ENCODE measurements at places on chromosomes 1 and 21. TPM values are rescaled to one million over a fixed set of nuclear protein-coding genes. Genes with fewer than 3 reads are reported as not detected.

The LRRC8D gene
- 34.1 TPM for total RNA-seq

The MACF1 gene
- 592 TPM for total RNA-seq

The PLEKHN1 gene
- 2.4 TPM for total RNA-seq

The A3GALT2 gene
- total RNA-seq = not detected

The DENND2D gene
- not detected for total RNA-seq

The MMEL1 gene
- total RNA-seq = not detected

The TMPRSS3 gene
- total RNA-seq = not detected

The OLFM3 gene
- not detected for total RNA-seq

The NGF gene
- 12.9 TPM for total RNA-seq

The PLA2G4A gene
- 1.9 TPM for total RNA-seq

The CFAP107 gene
- not detected for total RNA-seq

The PFKFB2 gene
- 6.2 TPM for total RNA-seq

The EPS15 gene
- total RNA-seq = 70.6 TPM

The TMEM79 gene
- total RNA-seq = 3.2 TPM

The TTLL10 gene
- total RNA-seq = not detected

The KCNE2 gene
- total RNA-seq = 0.27 TPM

The RGL1 gene
- total RNA-seq = 9.6 TPM

The SPRR4 gene
- total RNA-seq = not detected

The BATF3 gene
- 2.5 TPM for total RNA-seq

The PGBD5 gene
- 14.7 TPM for total RNA-seq

The OR2AK2 gene
- not detected for total RNA-seq

The SLC9C2 gene
- total RNA-seq = not detected

The SPRR1A gene
- total RNA-seq = not detected

The GABPA gene
- 23.6 TPM for total RNA-seq
